Heart left ventricle (tissue), 16 donors: ENCODE measurements at places on chromosomes 5 and 9. TPM values are rescaled to one million over a fixed set of nuclear protein-coding genes. Genes with fewer than 3 reads are reported as not detected.

GRCh38 chr5:110663525-110663924, 62.9 kb downstream of the TMEM232 start:
- H3K4me3 ChIP-seq: no peak overlapping the region
- no peaks in the 10 kb centered on the region for H3K27me3 ChIP-seq
- no peak for DNase-seq

DNA sequence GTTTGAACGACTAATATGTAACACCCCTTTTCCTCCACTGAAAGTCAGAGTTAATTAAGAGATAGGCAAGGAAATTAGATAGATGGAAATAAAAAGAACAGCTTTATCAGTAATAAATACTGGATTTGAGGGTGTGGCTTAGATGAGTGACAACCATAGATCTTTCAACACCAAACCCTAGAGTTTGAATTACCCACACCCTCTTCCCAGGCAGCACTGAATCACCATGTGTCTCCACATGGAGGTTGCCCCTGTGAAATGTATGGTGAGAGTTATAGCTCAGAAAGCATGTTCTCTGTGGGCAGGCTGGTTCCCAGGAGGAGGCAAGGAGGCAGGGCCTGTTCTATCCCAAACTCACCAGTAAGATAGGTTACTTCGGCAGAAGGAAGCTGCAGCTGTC, 69.7 kb downstream of the TMEM174 start:
- DNase-seq: no peak
- H3K36me3 ChIP-seq: no peaks in the 10 kb centered on the region
- H3K4me1 ChIP-seq: no peaks in the 10 kb centered on the region
- no peak overlapping the region for H3K4me3 ChIP-seq
- no peaks in the 10 kb centered on the region for H3K27me3 ChIP-seq

DNA sequence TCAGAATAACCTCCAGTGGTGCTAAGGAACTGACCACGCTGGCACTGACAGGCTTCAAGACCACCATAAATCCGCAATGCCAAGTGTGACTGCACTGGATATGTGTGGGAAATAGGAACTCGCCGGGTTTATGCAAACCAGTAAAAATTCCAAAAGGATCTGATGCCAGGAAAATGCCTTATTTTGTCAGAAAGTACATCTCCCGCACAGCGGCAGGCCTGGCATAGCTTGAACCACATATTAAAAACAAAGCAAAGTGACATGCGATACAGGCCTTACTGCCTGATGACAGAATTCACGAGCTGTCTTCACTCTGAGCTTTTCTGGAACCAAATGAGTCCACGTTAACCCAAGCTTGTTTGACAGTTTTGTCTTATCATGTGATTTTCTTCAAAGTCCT, 139.6 kb downstream of the GLIS3 start:
- DNase-seq: no peak
- H3K4me1 ChIP-seq: peaks cover 13% of the 10 kb centered on the region
- H3K27me3 ChIP-seq: no peaks in the 10 kb centered on the region
- H3K27ac ChIP-seq: no peak overlapping the region
- H3K36me3 ChIP-seq: no peaks in the 10 kb centered on the region

DNA sequence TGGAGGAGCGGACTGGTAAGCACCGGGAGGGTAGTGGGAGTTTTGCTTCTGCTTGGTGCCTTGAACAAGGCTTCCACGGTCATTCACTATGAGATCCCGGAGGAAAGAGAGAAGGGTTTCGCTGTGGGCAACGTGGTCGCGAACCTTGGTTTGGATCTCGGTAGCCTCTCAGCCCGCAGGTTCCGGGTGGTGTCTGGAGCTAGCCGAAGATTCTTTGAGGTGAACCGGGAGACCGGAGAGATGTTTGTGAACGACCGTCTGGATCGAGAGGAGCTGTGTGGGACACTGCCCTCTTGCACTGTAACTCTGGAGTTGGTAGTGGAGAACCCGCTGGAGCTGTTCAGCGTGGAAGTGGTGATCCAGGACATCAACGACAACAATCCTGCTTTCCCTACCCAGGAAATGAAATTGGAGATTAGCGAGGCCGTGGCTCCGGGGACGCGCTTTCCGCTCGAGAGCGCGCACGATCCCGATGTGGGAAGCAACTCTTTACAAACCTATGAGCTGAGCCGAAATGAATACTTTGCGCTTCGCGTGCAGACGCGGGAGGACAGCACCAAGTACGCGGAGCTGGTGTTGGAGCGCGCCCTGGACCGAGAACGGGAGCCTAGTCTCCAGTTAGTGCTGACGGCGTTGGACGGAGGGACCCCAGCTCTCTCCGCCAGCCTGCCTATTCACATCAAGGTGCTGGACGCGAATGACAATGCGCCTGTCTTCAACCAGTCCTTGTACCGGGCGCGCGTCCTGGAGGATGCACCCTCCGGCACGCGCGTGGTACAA, 556 bp downstream of the PCDHGC3 start:
- H3K36me3 ChIP-seq: no peaks in the 10 kb centered on the region
- H3K4me3 ChIP-seq: peak overlapping the region; percentile 66
- peak; percentile 67 for DNase-seq
- H3K27me3 ChIP-seq: no peaks in the 10 kb centered on the region
- peaks cover 46% of the 10 kb centered on the region for H3K4me1 ChIP-seq

- H3K4me3 ChIP-seq: no peak overlapping the region
- H3K4me1 ChIP-seq: peaks cover 8% of the 10 kb centered on the region
- H3K27me3 ChIP-seq: no peaks in the 10 kb centered on the region
These were observed 69.2 kb upstream of the SHB start for GRCh38 chr9:38138276-38138675.

- H3K4me1 ChIP-seq: no peaks in the 10 kb centered on the region
- no peaks in the 10 kb centered on the region for H3K36me3 ChIP-seq
- H3K27me3 ChIP-seq: no peaks in the 10 kb centered on the region
- H3K4me3 ChIP-seq: no peak overlapping the region
- no peak for DNase-seq
These were observed 52.1 kb downstream of the TLE1 start for GRCh38 chr9:81637276-81637675.

GRCh38 chr5:29942089-29942488, 1251.4 kb upstream of the CDH6 start:
- DNase-seq: no peak
- no peak overlapping the region for H3K4me3 ChIP-seq
- H3K36me3 ChIP-seq: no peaks in the 10 kb centered on the region
- no peaks in the 10 kb centered on the region for H3K4me1 ChIP-seq
- no peak overlapping the region for H3K27ac ChIP-seq

DNA sequence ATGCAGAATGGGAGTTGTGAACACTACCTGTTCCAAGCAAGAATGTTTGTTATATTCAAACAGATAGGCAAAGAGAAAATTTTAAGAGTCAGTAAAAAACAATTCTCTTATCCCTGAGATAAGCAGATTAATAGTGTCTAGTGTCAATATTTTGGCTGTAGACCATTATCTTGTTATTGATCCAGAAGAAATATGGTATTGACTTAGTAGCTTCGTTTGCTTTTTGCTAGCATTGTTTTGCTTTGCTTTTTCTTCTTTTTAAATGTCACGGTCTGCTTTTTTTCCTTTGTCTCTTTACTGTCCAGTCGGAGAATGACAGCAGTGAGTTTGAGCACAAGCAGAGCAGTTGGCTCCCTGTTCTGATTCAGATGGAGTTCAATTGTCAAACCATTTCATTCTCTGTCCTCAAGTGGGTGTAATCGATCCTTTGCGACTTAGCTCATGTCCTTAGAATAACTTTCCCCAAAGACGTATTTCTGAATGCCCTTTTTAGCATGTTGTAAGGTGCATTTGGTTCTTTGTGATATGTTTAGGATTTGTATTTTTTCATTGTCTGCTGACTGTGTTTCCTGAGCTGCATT, 29.3 kb downstream of the FUBP3 start:
- H3K36me3 ChIP-seq: peaks cover 2% of the 10 kb centered on the region
- DNase-seq: no peak

DNA sequence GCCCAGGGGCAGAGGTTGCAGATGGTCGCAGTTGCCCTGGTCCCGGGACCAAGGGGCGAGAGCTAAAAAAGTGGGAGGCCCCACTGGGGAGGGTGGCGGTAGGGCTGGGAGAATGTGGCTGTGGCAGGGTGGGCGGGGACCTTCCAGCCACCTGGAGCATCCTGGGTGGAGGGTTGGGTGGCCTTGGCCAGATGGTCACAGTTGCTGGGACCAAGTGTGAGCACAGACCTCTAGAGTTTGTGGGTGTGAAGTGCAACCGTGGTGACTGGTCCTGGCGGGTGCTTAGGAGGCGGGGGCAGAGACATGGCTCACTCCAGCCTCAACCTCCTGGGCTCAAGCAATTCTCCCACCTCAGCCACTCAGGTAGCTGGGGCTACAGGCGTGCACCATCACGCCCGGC, 5.7 kb upstream of the TRAF2 start:
- no peaks in the 10 kb centered on the region for H3K27me3 ChIP-seq
- peaks cover 19% of the 10 kb centered on the region for H3K4me1 ChIP-seq
- no peak overlapping the region for H3K27ac ChIP-seq
- H3K4me3 ChIP-seq: no peak overlapping the region

DNA sequence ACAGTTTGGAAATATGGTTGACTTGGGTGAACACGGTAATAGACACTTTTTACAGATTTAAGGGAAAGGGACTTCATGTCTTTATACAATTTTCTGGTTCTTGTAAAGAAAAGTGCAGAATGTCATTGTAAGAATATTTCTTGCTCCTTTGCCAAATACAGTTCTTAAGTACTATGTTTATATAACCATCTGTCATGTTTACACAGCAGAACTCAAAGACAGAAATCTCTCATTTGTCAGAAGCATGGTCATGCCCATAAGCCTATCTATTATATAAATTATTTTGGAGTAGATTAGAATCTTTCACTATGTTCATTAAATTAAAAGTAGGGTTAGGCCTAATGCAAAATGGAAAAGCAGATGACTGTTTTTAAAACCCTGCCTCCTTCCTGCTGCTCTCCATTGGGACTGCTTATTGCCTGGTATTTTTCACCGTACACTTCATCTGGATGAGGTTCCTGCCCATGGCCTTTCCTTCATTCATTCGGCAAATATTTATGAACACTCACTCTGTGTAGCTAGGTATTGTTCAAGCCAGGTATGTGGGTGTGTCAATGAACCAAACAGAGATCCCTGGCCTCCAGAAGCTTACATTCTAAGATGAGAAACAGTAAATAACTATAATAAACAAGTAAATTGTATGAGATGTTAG, 558.1 kb downstream of the NR2F1-AS1 start:
- no peaks in the 10 kb centered on the region for H3K27me3 ChIP-seq
- DNase-seq: no peak
- no peaks in the 10 kb centered on the region for H3K4me1 ChIP-seq
- H3K36me3 ChIP-seq: no peaks in the 10 kb centered on the region
- no peak overlapping the region for H3K4me3 ChIP-seq

- H3K27ac ChIP-seq: no peak overlapping the region
- no peak overlapping the region for H3K4me3 ChIP-seq
- H3K27me3 ChIP-seq: no peaks in the 10 kb centered on the region
These were observed 23.4 kb downstream of the UBLCP1 start for GRCh38 chr5:159286420-159287035.

- no peak overlapping the region for H3K4me3 ChIP-seq
- H3K27me3 ChIP-seq: no peaks in the 10 kb centered on the region
- no peaks in the 10 kb centered on the region for H3K4me1 ChIP-seq
These were observed 124.8 kb upstream of the RAD23B start for GRCh38 chr9:107158321-107158720.

GRCh38 chr5:136754216-136754615, 388.9 kb upstream of the TRPC7 start:
- peaks cover 14% of the 10 kb centered on the region for H3K27me3 ChIP-seq
- no peak overlapping the region for H3K27ac ChIP-seq
- H3K36me3 ChIP-seq: no peaks in the 10 kb centered on the region
- no peak overlapping the region for H3K4me3 ChIP-seq

DNA sequence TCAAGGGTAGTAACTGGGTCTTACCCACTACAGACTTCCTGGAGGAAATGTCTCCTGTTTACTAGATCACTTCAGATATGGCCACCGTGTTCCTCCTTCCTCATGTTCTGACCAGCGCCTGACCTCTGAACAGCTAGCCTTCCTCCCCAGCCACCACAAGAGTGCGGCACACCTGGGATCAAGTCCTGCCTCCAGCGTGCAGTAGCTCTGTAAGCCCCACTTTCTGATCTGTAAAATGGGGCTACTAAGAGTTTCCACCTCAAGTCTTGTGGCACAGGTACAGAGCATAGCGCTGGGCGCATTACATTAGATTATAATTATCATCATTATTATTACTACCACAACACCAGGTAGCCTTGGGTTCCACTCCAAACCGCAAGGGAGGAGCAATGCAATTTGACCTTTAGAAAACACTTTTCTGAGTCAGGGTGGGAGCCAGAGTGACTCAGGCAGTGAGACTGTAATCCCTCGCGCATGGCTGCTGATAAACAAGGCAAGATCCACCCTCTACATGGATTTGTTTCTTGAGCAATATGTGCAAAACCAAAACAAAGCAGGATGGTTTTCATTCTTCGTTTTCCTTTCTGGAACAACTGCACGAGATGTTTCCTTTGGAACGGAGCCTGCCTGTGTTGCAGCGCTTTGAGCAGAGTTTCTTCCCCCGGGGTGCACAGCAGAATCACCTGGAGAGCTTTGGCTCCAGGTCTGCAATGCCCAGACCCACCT, 65.0 kb upstream of the ANGPTL2 start:
- H3K27ac ChIP-seq: peak overlapping the region; percentile 88
- no peaks in the 10 kb centered on the region for H3K36me3 ChIP-seq
- H3K27me3 ChIP-seq: no peaks in the 10 kb centered on the region
- peaks cover 56% of the 10 kb centered on the region for H3K4me1 ChIP-seq

DNA sequence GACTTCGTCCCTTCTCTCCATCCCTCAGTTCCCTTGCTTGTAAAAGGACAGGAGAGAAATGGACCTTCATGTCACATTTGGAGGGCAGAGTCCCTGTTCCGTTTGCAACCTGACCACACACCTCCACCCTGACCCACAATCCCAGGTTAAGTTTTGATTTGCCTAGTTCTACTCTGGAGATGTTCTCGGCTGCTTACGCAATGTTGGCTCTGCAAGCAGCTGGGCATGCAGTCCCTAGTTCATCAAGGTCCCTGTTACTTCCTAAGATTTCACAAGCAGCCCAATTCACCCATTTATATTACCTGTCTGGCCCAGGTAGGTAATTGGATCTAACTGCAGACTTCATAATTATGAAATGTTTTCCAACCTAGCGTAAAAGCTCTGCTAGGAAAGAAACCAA, 28.8 kb downstream of the SLIT3 start:
- no peak overlapping the region for H3K4me3 ChIP-seq
- H3K27me3 ChIP-seq: no peaks in the 10 kb centered on the region
- no peaks in the 10 kb centered on the region for H3K36me3 ChIP-seq
- H3K4me1 ChIP-seq: no peaks in the 10 kb centered on the region

The CNTNAP3B gene
- polyA plus RNA-seq: 3.4 TPM

The IFNA21 gene
- not detected for polyA plus RNA-seq

The SH3GLB2 gene
- polyA plus RNA-seq: 29.5 TPM

The ELOVL7 gene
- 0.30 TPM for polyA plus RNA-seq

The DIRAS2 gene
- not detected for polyA plus RNA-seq
